AG04450 (cell line): ENCODE measurements at places on chromosomes 13 and 19.

DNA sequence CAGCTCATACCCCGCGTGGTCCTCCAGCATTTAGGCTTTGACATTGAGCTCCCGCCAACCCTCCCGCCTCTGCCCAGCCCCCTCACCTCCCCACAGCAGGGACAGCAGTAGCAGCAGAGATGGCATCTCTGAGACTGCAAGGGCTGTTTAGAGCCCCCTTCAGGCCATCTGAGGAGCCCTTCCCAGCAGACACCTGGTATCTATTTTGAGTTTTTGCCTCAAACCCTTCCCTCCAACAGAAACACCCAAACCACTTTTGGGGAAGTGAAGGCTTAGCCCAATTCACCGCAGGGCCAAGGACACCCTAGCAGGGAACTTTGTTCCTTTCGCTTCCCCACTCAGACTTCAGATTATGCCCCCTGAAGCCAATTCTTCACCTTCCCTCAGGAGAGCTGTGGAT lies 6.3 kb upstream of the ZNF175 start:
- DNase-seq, result no peak

- DNase-seq, result no peak
Measured at GRCh38 chr13:50969691-50970090, 60.1 kb downstream of the RNASEH2B start.

DNA sequence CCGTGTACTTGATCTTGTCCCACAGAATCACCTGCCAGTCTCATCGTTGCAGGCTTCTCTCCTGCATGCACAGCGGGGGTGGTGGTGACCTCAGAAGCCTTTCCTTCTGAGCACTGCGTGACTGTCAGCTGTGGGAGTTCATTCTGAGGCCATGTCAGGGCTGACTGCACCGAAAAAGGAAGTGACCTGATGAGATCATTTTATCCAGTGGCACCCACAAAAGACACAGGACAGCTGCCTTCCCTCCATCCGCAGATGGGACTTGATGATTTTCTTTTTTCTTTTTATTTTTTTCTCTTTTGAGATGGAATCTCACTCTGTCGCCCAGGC lies 89.7 kb downstream of the RAB20 start:
- no peak for DNase-seq

DNA sequence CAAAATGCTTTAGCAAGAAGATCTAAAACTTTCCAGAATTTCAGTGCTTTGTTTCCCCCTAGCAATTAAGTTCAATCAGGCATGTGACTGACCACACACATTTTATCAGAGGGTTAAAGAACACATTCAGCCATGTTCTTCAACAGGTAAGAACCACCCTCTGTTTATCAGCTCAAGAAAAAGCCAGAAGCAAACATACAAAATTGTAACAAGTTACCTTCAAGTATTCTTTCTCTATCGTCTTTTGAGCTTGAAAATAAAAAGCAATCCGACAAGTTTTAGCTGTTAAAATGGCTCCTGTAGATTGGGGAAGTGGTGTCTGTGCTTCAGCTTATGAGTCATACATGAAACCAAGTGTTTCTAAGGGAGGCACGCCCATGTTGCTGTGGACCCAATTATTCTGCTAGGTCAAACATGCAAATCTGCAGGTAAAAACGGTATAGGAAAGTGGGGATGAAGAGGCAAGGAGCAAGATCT lies at the start of gene ELF1:
Gene ELF1 (minus strand): TSS at position 306 of the 477 bp plus-strand sequence. CDS start 37,262 bp downstream, outside the sequence.
- DNase-seq, result no peak

DNA sequence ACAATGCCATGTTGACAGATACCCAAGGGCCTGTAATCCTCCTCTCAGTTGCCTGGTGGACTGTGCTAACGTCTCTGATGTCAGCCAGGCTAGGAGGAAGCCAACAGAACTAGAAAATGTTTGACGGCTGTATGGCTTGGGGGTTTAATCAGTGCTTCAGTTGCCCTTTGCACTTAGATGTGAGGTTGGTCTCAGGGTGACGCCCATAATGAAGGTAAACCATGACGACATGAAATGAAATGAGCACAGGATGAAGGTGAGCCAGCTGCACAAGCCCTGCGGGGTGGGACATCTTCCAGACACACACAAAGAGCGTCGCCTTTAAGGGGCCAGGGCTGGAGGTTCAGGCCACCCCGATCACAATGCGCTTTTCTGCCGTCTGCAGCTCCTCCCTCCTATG lies 127.2 kb downstream of the CRYL1 start:
- no peak for DNase-seq

DNA sequence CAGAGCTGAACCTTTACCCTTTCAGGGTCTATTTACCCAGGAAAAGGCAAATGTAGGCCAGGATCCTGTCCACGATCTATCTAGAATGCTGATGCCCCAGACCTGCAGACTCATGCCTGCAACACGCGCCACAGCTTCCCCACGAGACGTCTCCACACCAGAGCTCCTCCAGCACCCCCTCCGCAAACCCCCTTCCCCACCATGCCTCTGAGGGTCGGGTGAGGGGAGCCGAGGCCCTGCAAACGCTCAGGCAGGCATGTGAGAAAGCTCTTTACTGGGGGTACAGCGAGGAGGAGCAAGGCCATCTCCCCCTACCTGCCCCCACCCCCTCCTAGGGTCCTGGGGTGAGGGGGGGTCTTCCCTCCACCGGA lies 8.9 kb downstream of the DYRK1B start:
- DNase-seq, result no peak

DNA sequence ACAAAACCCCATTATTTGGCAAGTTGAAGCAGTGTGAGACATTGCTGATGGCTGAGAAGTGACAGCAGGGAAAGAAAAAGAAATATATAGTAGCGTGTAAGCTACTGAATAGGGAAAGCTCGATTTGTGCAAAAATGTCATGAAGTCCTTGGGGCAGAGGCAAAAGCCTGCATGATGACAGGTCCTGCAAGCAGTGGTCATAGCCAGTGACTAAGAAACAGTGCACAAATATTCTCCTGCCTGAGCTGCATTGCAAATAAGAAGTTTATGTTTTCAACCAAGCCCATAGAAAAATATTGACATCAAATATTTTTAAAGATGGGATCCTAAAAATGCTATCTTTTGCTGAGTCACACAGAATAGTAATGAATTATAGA lies 270.0 kb downstream of the SLITRK6 start:
- no peak for DNase-seq

- no peak for DNase-seq
Measured at GRCh38 chr19:3171894-3172672, 6.5 kb upstream of the S1PR4 start.

DNA sequence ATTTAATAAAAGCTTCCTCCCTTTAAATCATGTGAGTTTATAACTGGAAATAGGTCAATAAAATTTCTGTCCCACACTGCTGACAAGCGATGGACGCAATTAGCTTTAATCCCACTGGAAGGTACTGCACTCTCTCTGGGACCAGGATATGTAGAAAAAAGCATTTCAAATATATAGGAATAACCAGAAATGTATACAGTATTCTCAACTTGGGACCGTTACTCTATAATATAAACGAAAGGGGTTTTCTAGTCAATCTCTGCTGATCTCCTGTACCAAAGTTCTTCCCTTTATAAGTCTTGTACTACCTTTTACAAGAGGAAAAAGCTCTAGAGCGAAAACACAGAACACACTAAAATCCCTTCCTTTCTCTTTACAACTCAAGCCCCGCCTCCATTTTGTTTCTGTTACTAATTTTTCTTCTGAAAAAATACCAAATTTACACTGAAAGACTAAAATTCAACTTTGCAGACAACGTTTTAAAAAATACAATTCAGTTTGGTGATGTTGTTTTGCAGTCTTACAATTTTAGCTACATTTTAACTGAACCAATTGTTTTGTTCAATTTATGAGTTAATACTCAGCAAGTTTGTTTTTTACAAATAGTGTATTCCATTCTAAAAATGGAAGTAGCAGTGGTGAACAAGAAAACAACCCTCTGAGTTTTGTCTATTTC lies 1.7 kb upstream of the USPL1 start:
- no peak for DNase-seq

DNA sequence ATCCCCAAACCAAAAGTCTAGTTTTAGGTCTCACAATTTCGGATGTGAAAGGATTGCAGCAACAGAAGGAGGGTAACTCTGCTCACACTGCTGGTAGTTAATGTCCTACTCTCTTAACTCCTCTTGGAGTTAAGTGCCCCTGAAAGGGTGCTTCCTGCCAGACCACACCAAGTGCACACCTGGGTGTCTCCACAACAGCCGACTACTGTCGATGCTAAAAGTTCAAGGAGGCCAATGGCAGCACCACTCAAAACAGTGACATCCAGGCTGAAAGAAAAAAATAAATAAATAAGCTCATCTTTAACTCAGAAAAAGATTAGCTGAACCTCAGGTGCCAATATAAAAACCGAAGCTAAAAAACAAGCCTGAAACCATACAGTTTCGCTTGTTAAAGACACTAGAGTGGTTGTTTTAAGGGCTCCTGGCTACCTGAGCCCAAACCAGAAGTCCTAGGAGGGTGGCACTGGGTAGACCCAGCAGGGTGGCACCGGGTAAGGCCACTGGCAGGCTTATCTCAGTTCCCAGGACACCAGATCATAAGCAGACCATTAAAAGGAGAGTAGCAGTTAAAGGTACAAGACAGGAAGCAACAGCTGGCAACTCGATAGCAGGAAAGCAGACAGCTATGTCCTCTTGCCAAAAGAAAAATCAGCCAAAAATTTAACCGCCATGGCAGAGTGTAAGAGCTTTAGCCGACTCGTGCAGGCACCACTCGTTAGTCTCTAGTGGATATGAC lies 39.3 kb downstream of the BRD4 start:
- DNase-seq, result no peak

DNA sequence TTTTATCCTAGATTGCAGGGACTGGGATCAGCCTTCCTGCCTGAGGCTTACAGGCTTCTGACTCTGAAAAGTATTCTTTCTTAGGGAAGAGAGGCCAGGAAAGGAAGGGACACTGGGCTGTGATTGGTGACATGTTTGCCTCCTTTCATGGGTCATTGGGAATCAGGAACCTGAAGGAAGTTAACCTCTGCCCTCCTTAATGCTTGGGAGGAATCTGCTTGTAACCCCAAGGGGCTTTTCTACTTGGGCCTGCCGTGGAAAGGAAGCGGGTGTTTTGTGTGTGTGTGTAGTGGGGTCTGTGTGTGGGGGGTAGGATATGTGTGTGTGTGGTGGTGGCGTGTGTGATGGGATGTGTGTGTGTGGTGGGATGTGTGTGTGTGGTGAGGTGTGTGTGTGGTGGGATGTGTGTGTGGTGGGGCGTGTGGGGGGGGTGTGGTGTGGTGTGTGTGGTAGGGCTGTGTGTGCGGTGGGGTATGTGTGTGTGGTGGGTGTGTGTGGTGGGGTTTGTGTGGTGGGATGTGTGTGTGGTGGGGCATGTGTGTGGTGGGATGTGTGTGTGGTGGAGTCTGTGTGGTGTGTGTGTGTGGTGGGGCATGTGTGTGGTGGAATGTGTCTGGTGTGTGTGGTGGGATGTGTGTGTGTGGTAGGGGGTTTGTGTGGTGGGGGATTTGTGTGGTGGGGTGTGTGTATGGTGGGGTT lies 41.3 kb upstream of the NPAS1 start:
- DNase-seq, result no peak

DNA sequence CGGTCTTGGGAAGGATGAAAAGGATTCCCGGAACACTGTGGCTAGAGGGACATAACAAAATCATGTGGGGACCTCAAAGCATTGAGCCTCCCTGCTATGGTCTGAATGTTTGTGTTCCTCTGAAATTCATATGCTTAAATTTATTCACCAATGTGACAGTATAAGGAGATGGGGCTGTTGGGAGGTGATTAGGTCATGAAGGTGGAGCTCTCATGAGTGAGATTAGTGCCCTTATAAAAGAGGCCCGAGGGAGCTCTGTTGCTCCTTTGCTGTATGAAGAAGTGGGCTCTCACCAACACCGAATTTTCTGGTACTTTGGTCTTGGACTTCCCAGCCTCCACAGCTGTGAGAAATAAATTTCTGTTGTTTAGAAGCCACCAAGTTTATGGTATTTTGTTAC lies 26.1 kb upstream of the DGKH start:
- no peak for DNase-seq

DNA sequence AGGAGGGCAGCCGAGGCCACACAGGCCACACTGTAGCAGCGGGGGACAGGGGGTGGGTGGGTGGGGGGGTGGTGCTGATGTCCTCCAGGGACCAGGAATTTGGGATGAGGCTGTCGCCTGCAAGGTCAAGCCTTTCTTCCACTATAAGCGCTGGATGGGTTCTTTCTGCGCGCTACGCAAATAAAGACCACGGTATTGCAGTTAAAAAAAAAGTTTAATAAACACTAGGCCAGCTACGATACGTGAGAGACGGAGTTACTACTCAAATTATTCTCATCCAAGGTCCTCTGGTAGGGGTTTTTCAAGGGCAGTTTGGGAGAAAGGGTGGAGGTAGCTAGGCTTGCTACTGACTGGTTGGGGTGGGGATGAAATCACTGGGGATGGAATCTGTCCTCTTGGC lies 508 bp upstream of the ZNF44 start:
- no peak for DNase-seq

DNA sequence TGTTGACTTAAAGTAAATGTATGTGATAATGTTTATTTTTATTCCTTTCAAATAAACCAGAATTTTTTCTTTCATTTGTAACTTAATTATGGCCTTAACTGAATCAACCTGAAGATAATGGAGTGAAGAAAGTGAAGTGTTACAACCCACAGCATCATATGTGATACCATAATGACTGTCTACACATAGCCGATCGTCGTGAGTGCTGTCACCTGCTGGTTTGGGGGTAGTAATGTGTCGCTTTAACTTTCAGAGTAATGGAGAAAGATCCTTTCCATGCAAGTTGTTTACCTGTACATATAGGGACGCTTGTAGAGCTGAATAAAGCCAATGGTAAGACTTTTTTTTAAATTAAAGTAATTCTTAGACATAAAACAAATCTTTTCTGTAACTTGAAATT lies 9.9 kb downstream of the CDC16 start:
- no peak for DNase-seq
